ENCODE measurements at places on chromosomes 1 and 21.
A peak's percentile ranks its signal among the peaks of the same experiment; 100 is the strongest.

DNA sequence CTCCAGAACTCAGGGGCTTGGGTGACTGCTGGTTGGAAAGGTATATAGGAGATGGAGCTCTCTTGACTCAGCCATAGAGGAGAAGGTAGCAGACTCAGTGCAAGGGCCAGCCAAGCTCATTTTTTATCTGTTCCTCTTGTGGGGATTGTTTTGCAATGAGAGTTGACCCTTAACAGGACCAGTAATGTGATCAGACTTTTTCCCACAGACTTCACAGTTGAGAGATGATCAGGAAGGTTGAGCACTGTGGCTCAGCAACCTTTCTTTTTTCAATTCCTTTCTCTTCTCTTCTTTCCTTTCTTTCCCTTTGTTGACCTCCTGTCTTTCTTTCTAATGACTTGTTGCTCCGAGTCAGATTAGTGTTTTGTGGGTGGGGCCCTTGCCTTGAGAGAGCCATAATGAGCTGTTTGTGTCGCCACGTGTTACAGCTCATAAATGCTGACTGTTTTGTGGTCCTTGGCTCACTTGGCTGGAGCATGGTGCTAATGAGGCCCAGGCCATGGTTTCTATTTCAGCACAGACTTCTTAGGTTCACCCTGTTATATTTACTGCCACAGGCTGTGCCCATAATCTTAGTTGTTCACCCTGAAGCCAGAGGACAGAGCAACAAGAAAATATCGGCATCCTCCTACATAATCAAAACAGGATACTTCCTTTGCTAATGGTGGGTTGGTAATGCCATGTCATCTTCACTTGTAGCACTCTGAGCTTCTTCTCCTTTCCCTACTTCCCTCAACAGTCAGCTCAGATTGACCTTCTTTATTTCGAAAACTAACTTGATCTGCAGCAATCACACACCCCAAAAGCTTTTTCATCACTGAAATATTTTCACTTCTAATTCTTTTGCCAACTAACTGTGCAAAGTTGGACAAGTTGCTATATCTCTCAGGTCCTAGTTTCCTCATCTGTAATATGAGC, 13.9 kb downstream of the ADAM30 start:
- DNase-seq, result no peak

DNA sequence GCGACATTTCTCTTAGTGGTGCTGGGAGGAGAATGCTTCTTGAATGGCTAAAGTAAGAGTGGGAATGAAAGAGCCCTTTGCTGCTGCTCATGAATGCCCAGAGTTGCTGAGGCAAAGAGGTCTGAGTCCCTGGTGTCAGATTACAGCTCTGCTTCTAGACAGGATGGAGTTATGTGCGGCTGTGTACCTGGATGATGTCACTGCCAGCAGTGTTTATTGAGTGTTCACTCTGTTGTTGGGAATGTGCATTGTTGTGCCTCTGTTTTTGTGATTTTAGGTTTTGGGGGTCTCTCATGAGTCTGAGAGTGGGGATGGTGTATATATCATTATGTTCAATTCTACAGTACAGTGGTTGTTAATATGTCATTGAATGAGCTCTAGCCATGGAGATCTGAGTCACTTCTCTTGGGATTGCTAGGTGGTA, 2.7 kb downstream of the CDC14A start:
- DNase-seq, result no peak

- no peak for DNase-seq
Measured at GRCh38 chr1:54887665-54888071, 673 bp upstream of the DHCR24 start.

DNA sequence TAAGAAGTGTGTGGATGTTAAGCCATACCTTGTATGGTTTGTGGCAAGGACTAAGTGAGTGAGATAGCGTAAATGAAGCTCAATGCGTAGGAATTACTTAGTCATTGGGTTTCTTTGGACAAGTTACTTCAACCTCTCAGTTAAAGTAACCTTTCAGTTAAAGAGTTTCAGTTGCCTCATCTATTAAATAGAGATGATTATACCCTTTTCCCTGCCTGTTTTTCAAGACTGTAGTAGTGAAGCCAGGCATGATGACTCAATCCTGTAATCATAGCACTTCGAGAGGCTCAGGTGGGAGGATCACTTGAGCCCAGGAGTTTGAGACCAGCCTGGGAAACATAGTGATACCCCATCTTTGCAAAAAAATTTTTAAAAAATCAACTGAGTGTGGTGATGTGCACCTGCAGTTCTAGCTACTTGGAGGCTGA, 6.3 kb downstream of the ZMPSTE24 start:
- DNase-seq, result no peak

DNA sequence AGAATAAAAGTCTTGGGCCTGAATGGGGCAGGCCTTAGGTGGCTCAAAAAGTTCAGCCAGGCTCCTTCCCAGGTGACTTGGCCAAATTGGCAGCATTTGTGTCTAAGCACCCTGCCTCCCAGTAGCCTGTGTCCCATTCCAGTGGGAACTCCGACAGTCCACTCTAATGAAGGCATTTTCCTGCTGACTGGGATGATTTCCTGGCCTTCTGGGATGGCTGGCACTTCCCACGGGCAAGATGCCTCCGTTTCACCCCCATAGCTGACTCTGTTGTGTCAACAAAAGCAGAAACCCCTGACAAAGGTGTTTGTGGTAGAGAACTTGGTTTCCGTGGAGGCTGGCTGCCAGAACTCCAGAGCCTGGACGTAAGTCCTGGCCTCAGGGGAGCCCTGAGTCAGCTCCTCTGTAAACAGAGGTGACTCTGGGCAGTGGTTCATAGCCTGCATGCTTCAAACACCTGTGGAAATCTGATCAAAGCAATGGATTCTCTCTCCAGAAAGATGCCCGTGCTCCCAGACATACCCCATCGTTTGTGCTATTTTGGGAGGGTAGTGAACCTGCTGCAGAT, 36.6 kb downstream of the WNT3A start:
- DNase-seq, result no peak

DNA sequence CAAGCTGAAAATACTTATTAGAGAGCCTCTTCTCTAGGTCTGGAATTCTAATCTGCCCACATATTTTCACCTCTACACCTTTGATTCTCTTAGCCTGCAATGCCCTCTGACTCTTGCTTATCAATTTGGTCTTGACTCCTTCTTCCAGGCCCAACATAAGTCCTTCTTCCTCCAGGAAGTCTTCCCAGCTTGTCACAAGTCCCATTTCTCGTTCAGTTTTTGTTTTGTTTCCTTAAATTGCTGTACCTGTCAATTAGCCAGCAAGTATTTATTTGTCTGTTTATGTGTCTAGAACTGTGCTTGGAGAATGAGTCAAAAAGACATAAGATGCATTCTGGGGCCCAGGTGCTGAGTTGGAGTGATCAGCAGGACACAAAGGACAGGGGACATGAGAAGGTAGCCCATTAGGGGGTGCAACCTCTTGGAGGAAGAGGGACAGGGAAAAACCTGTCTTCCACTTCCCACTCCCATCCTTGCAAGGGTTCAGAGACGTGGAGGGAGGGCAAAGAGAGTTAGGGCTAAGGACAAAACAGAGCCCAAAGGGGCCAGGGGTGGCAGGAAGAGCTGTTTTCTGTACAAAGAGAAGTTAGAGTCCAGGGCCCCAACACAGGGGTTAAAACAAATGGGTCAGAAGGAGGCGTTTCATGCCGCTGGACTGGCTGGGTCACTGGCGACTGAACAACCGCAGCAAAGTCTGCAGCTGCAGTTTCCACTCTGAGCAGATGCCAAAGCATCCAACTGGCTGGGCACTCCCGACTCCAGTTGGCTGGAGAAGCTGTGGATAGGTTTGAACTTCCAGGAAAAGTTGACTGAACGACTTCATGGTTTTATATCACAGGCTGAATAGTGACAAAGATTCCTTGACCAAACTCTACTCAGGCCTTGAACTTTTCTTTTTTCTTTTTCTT, 10.7 kb upstream of the CNR2 start:
- DNase-seq, result no peak

GRCh38 chr1:118948351-118948750, 39.8 kb downstream of the TBX15 start:
- DNase-seq, result no peak

- DNase-seq, result no peak
Measured at GRCh38 chr1:156421939-156422601, 53.1 kb downstream of the RHBG start.

GRCh38 chr1:66371233-66372005, 162.5 kb upstream of the SGIP1 start:
- DNase-seq, result no peak

DNA sequence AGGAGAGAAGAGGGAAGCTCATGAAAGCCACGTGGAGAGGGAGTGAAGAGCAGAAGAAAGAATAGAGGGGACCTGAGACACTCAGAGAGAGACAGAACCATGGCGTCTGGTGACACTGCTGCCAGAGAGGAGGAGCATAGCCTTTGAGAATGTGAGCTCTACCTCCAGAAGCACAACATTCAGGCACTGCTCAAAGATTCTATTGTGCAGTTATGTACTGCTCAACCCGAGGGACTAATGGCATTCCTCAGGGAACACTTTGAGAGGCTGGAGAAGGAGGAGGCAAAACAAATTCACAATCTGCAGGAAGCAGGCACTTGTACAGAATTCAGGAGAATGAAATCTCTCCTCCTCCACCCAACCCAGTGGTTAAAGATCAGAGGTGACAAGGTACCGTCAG, 45.1 kb downstream of the BTBD8 start:
- DNase-seq, result no peak

DNA sequence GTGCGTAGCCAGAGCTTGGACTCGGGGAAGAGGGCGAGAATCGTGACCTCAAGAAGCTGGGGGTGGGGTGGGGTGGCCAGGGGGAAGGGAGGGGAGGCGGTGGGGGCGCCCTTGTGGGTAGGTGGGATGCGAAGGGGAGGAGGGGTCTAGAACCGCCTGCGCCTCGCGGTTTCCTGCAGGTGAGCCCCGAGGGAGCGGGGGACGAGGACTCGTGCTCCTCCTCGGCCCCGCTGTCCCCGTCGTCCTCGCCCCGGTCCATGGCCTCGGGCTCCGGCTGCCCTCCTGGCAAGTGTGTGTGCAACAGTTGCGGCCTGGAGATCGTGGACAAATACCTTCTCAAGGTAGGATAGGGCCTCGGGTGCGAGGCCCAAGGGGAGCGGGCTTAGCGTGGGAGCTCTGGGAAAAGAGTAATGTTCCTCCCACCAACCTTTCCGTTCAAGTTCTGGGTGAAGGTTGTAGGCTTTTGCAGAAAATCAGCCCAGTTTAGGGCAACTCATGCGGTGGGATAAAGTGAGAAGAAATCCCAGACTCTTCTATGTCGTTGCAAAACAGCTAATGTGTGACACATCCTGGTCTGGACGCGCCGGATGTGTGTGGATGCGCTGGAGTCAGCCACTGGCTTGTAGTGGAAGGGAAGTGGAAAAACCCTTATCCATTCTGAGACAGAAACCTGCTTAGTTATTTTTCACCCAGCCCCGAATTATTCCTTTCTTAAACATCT, 2.9 kb downstream of the LHX8 start:
- DNase-seq, result no peak

DNA sequence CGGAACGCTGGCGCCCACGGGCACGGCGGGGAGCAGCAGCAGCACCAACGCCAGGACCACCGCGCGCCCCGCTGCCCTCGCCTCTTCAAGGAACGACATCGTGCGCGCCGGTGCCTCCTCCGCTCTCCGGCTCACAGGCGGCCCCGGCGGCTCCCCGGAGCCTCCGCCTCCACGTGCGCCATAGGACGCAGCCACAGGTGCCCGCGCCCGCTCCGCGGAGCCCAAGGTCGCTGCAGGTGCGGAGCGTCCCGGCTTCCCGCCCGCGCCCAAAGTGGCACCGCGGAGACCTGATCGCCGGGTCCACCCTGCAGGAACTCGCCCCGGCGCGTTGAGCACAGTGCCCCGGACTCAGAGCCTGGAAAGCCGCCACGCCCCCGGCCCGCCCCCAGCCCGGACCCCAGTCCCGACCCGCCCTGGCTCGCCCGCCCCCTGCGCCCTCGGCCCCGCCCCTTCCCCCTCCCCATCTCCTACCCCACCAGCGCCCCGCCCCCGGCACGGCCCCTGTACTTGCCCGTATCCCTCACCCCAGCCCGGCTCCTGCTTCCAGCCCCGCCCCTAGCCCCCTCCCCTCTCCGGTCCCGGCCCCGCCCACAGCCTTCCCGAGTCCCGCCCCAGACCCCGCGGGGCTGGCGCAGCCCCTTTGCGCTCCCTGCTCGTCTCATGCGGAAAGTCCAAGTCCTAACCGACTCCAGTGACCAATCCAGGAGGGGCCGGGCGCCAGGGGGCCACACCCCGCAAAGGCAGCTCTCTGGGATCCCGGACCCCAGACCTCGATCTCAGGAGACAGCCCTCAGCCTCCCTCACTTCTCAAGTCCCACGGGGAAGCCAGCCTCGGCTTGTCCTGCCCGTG, at the start of gene MEGF6:
Gene MEGF6 (minus strand): TSS at position 339 of the 850 bp plus-strand sequence. CDS start 240 bp downstream, at position 99.
- DNase-seq, result peak; percentile 63

DNA sequence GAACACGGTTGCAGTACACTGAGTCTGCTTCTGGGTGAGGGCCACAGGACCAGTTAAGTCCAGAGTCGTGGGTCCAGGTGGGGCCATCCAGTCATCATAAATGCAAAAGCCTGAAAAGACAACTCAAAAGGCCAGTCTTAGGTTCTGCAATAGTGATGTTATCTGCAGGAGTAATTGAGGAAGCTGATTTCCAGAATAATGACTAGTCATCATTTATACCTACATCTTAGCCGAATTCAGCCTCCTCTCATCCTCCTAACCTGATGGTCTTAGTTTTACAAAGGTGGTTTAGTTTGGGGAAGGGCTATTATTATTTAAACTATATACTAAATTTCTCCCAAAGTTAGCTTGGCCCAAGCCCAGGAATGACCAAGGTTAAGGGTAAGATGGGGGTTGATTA, 23.5 kb upstream of the SLC5A9 start:
- no peak for DNase-seq

- no peak for DNase-seq
Measured at GRCh38 chr1:14662116-14662515, 63.6 kb downstream of the KAZN start.

DNA sequence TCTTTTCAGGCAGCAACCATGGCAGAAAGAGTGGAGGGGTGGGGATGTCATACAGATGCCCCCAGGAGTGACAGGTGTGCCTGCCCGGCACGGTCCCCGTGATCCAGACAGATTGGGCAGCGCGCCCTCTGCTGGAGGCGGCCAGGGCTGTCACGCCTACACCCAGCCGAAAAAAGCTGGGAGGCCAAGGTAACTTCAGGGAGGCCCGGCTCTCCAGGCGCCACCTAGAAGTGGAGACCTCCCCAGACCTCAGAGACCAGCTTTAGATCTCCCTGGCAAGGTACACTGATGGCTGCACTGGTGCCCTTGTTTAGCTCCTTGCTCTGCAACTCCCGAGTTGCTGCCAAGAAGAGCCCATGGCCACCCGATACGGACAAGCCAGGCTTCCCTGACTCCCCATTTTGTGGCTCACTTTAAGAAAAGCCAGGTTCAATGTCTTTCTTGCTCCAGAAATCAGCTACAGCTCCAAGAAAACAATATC, 6.6 kb downstream of the GOLT1A start:
- DNase-seq, result peak; percentile 82

GRCh38 chr21:42097860-42098454, 26.8 kb downstream of the UMODL1 start:
- no peak for DNase-seq

- no peak for DNase-seq
Measured at GRCh38 chr1:176033474-176033873, 173.6 kb downstream of the COP1 start.

- DNase-seq, result no peak
Measured at GRCh38 chr21:45558044-45558721, 15.9 kb upstream of the SLC19A1 start.

- DNase-seq, result no peak
Measured at GRCh38 chr1:113279776-113280391, 110.4 kb upstream of the MAGI3 start.

- DNase-seq, result peak; percentile 34
Measured at GRCh38 chr1:2174348-2175054, 20.1 kb downstream of the FAAP20 start.

Measured in stimulated activated CD4-positive, alpha-beta T cell treated with anti-CD3 and anti-CD28 coated beads, Interleukin-4, amount 100 ng/mL, for 48 hours (primary cell).